Fibroblast of the aortic adventitia (primary cell): ENCODE measurements at places on chromosomes 2 and 18.

GRCh38 chr2:15796167-15796942 lies 144.0 kb upstream of the MYCN start:
- DNase-seq = no peak

DNA sequence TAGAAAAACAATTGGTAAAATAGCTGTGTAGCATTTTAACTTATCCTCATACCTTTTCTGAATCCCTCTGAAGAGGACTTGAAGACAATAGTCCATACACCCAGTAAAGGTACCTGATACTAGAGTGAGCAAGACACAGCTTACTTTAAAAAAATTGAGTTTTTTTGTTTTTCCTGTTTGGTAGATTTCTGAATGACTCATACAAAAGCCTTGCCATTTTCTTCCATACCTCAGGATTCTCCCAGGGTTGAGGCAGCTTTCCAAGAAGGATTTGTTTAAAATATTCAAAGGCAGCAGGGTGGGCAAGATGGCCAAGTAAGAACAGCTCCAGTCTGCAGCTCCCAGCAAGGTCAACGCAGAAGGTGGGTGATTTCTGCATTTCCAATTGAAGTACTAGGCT lies 551.0 kb upstream of the LRATD1 start:
- no peak for DNase-seq

DNA sequence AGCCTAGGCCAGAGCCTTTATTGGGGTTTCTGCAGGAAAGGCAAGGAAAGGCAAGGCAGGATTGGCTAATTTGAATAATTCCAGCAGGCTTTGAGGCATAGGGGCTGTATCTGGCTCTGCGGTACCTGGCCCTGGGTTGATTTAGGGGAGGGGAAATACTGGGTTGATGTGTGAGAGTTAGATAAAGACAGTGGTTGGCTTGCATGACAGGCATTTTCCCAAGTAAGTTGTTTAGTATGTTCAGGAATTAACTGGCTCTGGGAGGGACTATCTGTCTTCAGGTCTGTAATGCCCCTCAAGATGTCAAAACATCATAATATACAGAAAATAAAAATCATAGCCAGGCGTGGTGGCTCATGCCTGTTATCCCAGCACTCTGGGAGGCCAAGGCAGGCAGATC lies 98.7 kb downstream of the UBR3 start:
- DNase-seq = no peak

- DNase-seq = no peak
Measured at GRCh38 chr2:201298462-201299052, 38.2 kb downstream of the CASP8 start.

GRCh38 chr2:18526429-18526828 lies 34.0 kb downstream of the RDH14 start:
- peak; percentile 62 for DNase-seq

DNA sequence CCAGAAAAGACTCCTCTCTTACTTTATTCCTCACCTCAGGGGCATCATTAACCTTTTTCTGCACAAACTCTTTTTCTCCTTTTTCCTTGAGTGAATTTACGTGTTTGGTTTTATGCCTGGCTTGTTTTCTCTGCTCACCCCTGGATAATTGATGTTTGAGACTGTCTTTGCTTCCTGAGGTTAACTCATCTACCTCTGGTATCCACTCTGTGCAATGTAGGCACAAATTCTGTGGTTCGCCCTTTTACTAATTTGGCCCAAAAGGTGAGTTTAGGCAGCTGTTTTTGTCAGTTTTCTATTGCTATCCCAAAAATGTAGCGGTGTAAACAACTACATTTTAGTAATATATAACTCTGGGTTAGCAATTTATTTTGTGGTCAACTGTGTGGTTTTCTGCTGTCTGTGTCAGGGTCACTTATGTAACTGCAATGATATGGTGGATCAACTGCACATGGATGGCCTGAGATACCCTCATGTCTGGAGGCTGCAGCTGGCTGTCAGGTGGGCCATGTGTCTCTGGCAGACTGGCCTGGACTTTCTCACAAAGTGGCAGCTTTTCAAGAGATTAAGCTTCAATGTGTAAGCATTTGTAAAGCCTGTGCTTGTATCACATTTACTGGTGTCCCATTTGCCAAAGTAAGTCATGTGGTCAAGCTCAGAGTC lies 329.7 kb downstream of the FSIP2 start:
- peak; percentile 1 for DNase-seq

GRCh38 chr2:59073286-59073685 lies 832.2 kb upstream of the FANCL start:
- no peak for DNase-seq

DNA sequence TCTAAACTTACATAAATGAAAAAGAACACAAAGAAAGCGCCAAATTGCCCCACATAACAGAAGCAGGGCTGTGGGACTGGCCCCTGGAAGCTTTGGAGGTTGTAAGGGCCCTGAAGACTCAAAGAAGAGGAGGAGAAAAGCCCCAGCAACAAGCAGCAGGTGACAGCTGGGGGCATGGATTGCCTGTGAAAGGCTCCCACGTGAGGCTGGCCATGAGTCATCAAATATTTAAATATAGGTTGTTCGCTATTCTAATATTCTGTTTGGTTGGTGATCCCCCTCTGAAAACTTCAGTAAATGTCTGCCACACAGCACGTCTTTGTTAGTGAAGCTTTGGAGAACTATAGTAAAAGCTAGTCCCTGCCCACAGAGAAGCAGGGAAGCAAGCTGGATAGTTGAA lies 132.4 kb downstream of the MREG start:
- no peak for DNase-seq

GRCh38 chr2:227479865-227480475 lies 8.0 kb downstream of the AGFG1 start:
- DNase-seq = peak; percentile 80

GRCh38 chr2:54208364-54209240 lies 47.4 kb downstream of the TSPYL6 start:
- peak; percentile 76 for DNase-seq

DNA sequence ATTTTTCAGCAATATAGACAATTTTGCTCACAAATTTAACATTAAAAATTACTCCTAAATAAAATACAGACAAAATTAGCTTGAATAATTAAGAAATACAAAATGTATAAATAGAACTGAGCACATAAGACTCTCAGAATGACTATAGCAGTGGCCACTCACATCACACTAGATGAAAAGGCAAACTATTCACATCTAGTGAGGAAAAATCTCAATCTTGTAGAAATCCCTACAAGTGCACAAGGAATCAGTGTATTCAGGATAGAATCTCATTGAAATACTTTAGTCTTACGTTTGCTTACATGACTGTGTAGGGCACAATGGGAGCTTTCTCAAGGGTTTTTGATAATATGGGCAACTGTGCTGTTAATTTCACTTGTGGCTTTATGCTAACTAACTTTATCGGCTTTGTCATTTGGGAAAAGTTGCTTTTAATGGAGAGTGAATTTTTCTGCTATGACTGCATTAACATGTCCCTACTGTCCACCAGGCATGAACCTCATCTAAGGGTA lies 678.9 kb upstream of the LRRTM4 start:
- no peak for DNase-seq

- DNase-seq = no peak
Measured at GRCh38 chr18:77069931-77070330, 62.7 kb downstream of the MBP start.

GRCh38 chr2:217098435-217098834 lies 238.6 kb upstream of the TNP1 start:
- no peak for DNase-seq

DNA sequence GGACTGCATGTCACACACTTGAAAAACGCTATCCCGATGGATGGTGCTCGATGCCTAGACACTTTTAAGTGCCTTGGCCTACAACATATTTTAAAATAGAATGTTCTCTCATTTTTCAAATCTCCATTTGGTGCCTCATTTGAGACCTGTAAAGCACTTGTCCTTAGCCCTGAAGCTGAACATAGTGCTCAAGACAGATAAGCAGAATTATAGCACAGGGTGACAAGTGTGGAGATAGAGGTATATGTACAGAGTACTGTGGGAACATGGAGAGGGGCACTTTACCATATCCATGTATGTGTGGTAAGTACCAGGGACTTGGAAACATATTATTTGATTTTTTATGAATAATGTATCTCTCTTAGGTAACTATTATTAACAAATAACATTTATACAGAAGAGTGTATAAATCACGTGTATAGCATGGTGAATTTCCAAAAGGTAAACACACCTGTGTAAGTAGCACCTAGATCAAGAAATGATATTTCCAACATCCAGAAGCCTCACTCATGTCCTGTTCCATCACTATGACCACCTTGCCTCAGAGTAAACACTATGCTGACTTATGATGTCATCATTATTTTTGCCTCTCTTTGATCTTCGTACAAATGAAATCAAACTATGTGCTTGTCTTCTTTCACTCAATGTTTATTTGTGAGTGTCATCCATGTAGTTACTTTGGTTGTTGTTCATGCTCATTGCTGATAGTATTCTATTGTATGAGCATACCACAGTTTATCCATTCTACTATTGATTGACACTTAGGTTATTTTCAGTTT lies 103.6 kb downstream of the BABAM2 start:
- DNase-seq = no peak

- DNase-seq = no peak
Measured at GRCh38 chr2:130767408-130767775, 12.1 kb downstream of the AMER3 start.

GRCh38 chr18:12479982-12480381 lies 72.3 kb downstream of the PRELID3A start:
- no peak for DNase-seq

DNA sequence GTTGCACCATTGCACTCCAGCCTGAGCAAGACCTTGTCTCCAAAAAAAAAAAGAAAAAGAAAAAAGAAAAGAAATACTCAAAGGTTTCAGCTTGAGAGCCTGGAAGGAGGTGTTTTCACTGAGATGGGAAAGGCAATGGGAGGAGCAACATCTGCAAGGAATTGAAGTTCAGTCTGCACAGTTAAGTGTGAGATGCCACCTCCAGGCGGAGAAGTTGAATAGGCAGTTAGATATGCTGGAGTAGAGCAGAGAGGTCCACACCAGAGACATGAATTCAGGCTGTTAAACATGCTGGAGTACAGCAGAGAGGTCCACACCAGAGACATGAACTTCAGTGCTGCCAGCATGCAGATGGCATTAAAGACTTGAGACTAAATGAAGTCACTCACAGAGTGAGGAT lies 41.4 kb upstream of the DTNB start:
- DNase-seq = no peak

DNA sequence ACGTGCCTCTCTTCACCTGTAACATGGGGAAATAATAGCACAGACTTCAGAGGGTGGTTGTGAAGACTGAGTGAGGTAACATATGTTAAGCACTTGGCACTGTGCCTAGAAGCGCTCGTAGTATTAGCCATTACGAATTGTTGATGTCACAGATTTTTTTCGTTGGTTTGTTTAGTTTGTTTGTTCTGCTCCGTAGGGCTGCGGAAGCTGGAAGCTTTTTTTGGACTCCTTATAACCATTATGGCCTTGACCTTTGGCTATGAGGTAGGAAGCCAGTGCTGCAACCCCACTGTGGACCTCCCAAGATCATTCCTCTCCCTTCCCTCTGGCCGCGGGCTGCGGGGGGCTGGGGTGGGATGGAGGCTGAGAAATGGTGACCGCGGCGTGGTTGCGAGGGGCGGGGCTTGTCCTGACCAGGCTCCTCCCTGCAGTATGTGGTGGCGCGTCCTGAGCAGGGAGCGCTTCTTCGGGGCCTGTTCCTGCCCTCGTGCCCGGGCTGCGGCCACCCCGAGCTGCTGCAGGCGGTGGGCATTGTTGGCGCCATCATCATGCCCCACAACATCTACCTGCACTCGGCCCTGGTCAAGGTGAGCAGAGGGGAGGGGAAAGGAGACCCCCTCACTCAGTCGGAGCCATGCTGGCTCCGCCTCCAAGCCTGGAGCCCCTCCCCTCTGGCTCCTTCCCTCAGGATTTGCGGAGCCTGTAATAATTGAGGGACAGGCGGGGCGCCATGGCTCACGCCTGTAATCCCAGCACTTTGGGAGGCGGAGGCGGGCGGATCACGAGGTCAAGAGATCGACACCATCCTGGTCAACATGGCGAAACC lies 5.5 kb downstream of the SLC11A1 start:
- peak; percentile 55 for DNase-seq

GRCh38 chr18:48335829-48336228 lies 73.4 kb downstream of the ZBTB7C start:
- peak; percentile 10 for DNase-seq

- DNase-seq = no peak
Measured at GRCh38 chr18:35507623-35508022, 9.9 kb upstream of the INO80C start.
